ENCODE measurements at places on chromosomes 6 and 20.

- no peak for DNase-seq
Observed at GRCh38 chr6:73064266-73064665, 161.0 kb downstream of the KHDC1L start.

DNA sequence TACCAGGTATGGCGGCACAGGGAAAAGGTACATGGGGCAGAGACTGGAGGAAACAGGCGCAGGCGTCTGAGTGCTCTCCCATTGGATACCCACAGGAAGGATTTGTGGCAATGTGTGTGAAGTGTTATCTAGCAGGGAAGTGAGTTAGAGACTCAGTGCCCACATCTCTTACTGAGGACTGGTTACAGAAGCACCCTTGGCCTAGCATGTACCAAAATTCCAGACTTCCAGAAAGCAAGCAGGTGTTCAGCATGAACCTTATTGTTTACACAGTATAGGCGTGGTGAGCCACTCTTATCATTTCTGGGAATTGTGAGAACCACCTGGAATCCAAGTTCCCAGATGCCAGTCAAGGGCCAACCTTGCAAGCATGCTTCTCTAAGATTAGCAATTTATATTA is 14.2 kb downstream of the MANBAL start:
- no peak for DNase-seq

DNA sequence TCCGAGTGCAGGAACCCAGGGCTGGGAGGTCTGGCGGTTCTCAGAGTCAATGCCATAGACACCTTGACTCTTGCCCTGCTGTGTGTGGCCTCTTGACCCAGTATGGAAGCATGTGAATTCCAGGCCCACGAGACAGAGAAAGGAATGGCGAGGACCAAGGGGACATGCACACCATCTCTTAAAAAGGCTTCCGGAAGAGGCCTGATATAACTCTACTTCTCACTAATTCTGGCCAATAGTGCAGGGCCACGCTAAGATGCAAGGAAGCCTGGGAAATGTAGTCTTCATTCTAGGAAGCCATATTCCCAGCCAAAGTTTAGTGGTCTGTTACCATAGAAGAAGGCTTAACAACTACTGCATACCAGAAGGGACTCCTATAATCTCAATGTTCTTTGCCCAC is 177.0 kb upstream of the KCNG1 start:
- no peak for DNase-seq

DNA sequence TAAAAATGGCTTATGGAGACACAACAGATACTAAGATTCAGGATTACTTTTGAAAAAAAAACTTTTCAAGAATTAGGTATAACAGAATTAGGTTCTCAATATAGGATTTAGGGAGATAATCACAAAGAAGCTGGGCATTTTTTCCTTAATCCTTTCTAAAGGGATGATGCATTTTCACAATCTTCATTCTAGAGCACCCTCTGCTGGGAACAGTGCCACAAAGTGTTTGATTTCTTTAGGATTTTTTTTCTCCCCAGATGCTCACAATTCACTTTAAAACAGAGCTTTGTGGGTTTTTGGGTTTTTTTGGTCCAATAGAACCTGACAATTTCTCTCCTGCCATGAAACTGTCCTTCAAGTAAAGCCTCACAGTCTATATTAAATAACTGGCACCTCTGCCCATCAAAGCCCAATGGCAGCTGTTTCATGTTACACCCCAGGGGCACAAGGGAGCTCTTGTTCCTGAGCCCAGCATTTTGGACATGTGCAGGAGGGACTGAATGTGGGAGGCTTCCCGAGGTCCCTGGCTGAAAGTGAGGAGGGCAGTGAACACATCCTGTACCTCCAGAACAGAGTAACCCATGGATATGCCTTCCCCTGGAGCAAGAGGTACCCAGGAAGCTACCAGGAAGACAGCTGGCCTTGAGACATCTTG is 39.7 kb downstream of the PREP start:
- peak; percentile 47 for DNase-seq

GRCh38 chr20:64024141-64024990 is 11.6 kb upstream of the C20orf204 start:
- DNase-seq, result no peak

DNA sequence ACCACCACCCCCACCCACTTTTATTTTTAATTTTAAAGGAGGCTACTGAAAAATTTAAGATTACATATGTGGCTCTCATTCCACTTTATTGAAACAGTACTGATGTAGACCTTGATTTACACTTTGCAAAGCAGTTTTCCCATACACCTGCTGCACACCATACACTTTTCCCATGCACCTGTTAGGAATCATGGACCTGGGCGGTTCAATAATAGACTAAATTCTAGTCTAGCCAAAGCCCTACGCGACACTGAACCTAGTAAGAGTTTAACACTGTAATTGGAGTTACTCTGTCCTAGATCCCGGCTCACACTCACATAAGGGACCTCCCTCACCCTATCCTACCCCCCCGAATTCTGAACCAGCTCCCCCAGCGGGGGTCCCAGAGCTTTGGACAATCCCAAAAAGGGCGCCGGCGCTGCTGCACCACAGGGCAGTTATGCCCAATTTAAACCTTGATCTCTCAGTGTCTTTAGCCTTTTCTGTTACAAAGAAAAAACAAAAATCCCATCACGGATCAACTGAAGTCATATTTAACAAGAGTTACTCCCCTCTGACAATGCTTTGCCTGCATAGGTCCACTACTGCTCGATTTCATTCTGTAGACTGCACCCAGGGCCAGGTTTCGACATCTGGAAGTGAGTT is 2.4 kb upstream of the GCLC start:
- no peak for DNase-seq

DNA sequence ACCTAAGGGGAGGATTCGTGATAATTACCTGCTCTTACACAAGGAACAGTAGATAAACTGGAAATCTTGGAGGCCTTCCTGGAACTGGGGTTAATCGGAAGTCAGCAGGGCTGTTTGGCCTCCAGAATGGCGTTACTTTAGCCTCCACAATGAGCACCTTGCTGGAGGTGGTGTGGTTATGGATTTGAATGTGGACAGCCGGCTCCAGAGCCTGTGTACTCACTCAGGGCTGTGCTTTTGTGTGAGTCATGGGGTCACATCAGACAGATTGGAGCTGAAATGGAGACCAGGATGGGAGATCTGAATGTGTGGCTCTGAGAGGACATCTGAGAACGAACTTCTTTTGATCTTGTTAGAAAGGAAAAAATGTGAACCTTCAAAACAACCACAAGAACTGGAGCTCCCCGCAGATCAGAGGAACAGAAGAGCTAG is 30.4 kb downstream of the IGF2R start:
- no peak for DNase-seq

DNA sequence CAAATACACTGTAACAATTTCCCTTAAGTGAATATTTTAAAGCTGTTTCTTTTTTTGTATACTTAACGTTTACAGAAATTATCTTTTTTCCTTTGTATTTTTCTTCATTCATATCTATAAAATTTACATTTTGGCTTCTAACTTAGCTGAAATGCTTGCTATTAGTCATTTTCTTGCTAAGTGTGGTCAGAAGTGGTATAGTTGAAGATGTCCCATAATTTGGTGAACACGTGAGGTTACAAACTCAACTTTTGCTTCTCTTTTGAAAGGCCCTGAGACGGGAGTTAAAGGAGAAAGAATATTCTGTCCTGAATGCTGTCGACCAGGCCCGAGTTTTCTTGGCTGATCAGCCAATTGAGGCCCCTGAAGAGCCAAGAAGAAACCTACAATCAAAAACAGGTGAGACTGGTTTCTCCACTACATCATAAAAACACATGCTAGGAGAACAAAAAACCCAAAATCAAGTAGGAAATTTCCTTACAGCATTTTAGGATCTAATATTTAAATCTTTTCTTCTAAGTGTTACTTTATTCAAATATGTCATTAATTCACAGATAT is 445.0 kb downstream of the UTRN start:
- DNase-seq, result no peak

DNA sequence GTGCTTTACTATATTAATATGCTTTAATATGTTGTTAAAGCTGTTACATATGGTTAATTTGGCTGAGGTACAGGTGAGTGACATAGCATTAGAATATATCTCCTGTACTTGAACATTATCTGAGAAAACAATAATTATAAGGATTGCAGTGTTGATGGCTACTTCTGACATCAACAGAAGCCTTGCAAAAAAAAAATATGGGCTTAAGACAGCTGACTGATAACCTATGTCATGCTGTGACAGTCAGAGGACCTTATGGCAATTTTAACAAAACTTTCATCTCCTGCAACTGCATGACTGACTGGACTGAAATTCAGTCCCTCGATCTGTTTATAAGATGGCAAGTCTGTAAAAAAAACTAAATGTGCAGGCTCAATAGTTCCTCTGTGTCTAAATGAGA is 27.5 kb upstream of the TBX18 start:
- DNase-seq, result no peak

DNA sequence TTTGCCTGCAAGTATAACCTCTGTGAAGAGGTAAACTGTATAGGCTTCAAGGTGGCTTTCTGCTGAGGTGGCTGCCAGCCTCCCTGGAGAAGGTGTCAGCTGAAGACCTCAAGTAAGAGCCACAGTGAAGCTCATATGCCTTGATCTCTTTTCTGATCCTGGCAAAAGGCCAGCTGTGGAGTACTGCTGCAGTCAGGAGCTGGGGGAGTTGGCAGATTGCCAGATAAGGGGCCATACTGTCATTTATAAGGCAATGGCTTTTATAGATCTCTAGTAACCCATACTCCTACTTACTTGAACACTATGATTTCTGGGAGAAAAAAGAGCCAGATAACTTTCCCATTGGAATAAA is 8.8 kb upstream of the CEP85L start:
- DNase-seq, result no peak

GRCh38 chr20:21202259-21202658 is 76.4 kb downstream of the KIZ start:
- peak; percentile 43 for DNase-seq

GRCh38 chr6:26183237-26183580 is 96.0 kb downstream of the HFE start:
- no peak for DNase-seq

DNA sequence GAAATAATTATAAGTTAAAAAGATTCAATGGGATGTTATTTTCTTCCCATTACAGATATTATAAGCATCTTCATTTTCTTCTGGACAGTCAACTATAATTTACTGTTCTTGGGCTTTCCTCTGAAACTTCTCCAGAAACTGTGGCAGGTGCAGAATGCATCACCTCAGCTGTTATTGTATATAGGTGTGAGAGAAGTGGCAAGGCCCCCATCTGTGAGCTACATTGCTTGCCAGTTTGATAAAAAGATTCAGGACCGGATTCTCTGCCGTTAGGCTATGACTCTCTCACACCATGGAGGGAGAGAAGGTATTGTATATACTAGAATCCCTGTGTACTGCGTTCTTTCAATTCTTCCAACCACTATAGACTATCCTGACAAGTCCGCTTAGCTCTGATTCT is 135.8 kb upstream of the CENPW start:
- DNase-seq, result no peak

GRCh38 chr20:15642109-15642508 is 931.1 kb downstream of the KIF16B start:
- DNase-seq, result no peak

- DNase-seq, result no peak
Observed at GRCh38 chr6:131894493-131895424, 56.4 kb downstream of the CCN2 start.

DNA sequence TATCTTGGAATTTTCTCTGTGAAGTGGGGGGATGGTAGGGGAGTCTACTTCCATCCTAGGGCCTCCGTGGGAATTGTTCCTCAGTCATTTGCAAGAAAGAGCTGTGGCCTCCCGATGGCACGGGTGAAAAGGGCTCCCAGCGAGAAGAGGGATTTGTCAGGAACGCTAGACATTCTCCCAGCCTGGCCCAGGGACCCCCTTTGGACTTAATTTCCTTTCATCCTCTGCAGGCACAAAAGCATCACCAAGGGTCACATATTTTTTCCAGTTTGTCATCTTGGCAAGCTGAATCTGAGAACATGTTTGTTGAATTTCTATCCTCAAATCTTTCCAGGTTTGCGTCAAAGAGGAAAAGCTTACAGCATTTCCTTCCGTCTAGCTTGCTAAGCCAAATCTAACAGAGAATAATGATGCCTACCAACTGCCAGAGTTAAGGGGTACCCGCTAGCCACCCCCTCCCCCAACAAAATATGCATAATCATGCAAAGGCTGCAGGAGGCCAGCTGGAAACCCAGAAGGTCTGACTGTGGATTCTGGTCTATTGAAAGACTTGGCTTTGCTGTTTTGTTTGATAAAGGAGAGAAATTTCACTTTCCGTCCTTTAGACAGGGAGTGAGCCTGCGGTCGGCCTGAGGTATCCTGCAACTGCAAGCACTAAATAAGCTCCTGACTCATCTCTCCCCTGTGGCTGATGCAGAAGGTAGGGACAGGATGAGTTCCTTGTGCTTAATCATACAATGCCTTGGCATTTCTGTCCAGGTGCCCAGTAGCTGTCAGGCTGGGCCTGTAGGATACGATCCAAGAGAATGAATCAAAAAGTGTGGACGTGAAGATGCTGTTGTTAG is 23.1 kb downstream of the PSMG4 start:
- DNase-seq, result peak; percentile 85

DNA sequence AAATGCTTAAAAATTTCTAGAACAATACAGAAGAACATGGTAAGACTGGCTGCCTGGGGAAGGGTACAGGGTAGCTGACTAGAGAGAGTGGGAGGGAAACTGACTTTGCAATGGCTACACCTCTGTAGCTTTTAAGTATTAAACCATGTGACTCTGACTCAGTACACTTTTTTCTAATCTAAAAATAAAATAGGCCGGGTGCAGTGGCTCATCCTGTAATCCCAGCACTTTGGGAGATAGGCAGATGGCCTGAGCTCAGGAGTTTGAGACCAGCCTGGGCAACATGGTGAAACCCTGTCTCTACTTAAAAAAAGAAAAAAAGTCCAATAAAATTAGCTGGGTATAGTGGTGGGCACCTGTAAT is 18.5 kb downstream of the ATP9A start:
- DNase-seq, result peak; percentile 79

- DNase-seq, result no peak
Observed at GRCh38 chr20:56780266-56780665, 151.2 kb downstream of the TFAP2C start.

- no peak for DNase-seq
Observed at GRCh38 chr6:168208402-168208801, 111.2 kb downstream of the DACT2 start.

GRCh38 chr20:51628533-51629398 is 86.2 kb upstream of the NFATC2 start:
- DNase-seq, result peak; percentile 86

- no peak for DNase-seq
Observed at GRCh38 chr20:25548613-25549086, 36.7 kb downstream of the NINL start.

DNA sequence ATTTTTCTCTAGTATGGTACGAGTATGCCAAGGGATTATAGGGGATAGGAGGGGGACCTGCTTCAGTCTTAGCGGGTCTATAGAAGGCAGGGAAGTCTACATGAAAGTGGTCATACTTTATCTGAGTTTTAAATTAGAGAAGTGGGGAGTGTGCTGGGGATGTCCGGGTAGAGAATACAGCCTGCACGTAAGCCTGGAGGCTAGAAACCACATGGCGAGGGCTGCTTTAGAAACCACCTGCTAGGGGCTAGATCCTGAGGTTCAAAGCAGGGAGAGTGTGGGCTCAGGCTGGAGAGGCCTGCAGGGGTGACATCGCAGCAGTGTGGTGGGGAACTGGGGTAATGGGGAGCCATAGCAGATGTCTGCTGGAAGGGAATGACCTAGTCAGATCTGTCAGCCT is 85.2 kb downstream of the VEGFA start:
- no peak for DNase-seq

- no peak for DNase-seq
Observed at GRCh38 chr20:57439432-57439831, 48.2 kb downstream of the RBM38 start.

GRCh38 chr20:48278961-48279481 is 493.7 kb upstream of the SULF2 start:
- peak; percentile 35 for DNase-seq
